Transverse colon (tissue), 4 donors: ENCODE measurements at places on chromosomes 5 and 9. TPM values are rescaled to one million over a fixed set of nuclear protein-coding genes. Genes with fewer than 3 reads are reported as not detected.

Gene APBA1
- total RNA-seq = 11.6 TPM

DNA sequence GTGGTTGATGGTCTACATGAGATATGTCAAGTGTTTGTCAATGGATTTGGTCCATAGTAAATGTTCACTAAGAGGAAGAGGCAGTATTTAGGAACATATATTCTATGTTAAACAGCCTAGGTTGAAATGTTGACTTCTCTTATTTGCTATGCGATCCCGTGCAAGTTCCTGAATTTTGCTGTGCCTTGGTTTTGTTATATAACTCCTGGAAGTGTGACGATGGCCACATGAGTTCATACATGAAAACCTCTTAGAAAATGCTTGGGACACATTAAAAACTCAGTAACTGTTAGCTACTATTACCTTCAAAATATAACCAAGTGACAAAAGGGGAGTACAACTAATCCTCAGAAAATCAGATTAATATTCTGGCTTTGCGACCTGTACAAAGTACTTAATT, 21.9 kb upstream of the FBXW2 start:
- no peaks in the 10 kb centered on the region for H3K4me1 ChIP-seq
- H3K27me3 ChIP-seq = no peaks in the 10 kb centered on the region
- no peak overlapping the region for H3K4me3 ChIP-seq
- H3K27ac ChIP-seq = no peak overlapping the region
- no peak for DNase-seq

Gene PAXX
- total RNA-seq = 71.4 TPM

Gene RNF208
- not detected for total RNA-seq

- DNase-seq = no peak
- H3K4me3 ChIP-seq = no peak overlapping the region
- no peaks in the 10 kb centered on the region for H3K27me3 ChIP-seq
- H3K4me1 ChIP-seq = peaks cover 20% of the 10 kb centered on the region
- H3K36me3 ChIP-seq = no peaks in the 10 kb centered on the region
- no peak overlapping the region for H3K27ac ChIP-seq
These were observed 4.6 kb downstream of the PAM start for GRCh38 chr5:102759700-102760099.

Gene PALM2AKAP2
- total RNA-seq = not detected

- no peak overlapping the region for H3K4me3 ChIP-seq
- no peaks in the 10 kb centered on the region for H3K4me1 ChIP-seq
- H3K36me3 ChIP-seq = no peaks in the 10 kb centered on the region
- no peak overlapping the region for H3K27ac ChIP-seq
- DNase-seq = no peak
These were observed 12.9 kb upstream of the FGF10 start for GRCh38 chr5:44402084-44402483.

DNA sequence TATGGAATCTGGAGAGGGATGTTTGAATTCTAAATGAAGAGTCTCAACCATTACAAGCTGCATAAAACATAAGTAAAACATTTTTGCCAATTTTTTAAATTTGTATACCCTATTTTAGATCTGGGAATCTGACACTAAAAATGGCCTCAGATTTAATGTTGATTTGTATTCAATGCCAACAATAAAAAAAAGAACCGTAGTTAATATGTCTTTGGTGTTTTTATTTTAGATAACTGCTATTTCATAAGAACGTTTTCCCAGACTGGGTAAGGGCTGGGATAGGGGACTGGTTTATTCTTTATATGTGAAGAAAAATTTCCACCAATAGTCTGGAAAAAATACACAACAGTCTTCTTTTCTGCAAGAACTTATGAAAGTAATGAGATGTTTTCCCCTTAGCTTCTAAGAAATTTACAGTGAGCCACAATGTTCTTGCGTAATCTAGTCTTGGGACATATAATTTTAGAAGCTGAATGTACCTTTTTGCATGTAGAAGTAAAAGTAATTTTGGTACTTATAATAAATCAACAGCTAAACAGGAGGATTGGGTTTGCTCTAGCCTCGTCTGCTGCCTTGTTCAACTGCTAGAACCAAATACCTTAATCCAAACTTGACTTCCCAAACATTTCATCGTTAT, 244.6 kb upstream of the EFNA5 start:
- DNase-seq = no peak
- no peaks in the 10 kb centered on the region for H3K27me3 ChIP-seq
- no peak overlapping the region for H3K4me3 ChIP-seq

DNA sequence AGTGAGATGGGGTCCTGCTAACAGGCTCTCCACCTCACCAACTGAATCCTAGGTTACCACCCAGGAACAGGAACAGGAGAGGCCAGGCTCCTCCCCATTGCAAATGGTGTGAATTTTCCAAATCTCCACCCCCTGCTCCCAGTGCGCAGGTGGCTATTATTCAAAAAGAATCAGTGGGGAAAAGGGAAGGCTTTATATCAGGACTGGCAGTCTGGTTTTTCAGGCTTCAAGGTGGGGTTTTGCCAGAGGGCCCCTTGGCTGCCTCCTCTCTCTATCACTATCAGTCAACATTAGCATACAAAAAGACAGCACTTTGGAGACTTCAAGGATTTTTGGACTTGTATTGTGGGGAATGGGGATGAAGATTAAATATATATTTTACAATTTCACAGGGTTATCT, 1817.6 kb upstream of the C9orf72 start:
- no peaks in the 10 kb centered on the region for H3K4me1 ChIP-seq
- no peaks in the 10 kb centered on the region for H3K27me3 ChIP-seq
- H3K36me3 ChIP-seq = no peaks in the 10 kb centered on the region
- no peak overlapping the region for H3K27ac ChIP-seq

DNA sequence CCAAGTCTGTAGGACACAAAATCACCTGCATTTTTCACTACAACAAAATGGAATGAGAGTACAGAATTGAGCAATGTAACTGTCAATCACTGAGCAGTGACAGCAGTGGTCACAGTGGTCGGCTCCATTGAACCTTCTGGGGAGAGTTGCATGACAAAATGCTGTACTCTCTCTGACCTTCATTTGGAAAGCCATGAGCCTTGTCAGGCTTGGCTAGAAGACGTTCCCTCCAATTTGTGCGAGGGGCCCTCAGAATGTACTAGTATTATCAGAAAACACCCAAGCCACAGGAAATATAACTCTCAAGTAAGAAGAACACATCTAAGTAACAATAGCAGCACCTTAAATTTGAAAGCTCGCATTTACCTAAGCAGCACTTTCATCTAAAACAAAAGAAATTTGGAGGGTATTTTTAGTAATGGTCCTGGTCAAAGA, 425.6 kb upstream of the MEF2C start:
- no peak overlapping the region for H3K27ac ChIP-seq
- no peaks in the 10 kb centered on the region for H3K4me1 ChIP-seq
- no peaks in the 10 kb centered on the region for H3K27me3 ChIP-seq
- no peaks in the 10 kb centered on the region for H3K36me3 ChIP-seq

GRCh38 chr9:68455451-68455850, 85.2 kb downstream of the TMEM252 start:
- no peaks in the 10 kb centered on the region for H3K27me3 ChIP-seq
- no peak for DNase-seq
- H3K36me3 ChIP-seq = no peaks in the 10 kb centered on the region
- H3K4me3 ChIP-seq = no peak overlapping the region

Gene RNF180
- 8.0 TPM for total RNA-seq

Gene CTNNAL1
- total RNA-seq = 6.0 TPM

Gene PCDHB5
- total RNA-seq = 1.1 TPM

DNA sequence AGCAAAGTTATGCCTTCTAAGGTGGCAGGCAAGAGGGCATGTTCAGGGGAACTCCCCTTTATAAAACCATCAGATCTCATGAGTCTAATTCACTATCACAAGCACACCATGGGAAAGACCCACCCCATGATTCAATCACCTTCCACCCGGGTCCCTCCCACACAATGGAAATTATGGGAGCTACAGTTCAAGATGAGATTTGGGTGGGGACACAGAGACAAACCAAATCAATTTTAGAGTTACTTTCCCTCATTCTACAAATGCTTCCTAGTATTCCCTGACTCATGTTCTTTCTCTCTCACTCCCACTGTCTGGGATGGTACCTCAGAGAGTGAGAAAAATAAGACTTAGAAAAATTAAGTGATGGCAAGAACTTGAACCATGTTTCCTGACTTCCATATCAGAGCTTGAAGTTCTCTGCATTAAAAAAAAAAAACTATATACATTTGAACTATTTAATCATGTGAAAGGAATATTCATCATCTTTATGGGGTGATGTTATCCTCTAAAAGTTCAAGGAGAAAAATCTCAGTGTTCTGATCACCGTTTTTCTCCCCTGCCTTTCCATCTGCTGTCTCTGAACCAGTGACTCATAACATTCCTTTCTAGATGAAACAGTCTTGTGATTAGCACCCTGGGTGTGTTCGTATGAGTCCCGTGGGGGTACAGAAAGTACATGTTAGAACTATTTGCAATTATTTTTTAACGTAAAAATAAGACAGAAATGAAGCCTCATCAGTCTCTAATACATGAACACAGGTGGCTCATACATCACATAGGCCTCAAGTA, 282.9 kb downstream of the SLF1 start:
- H3K27ac ChIP-seq = no peak overlapping the region
- H3K36me3 ChIP-seq = no peaks in the 10 kb centered on the region
- no peaks in the 10 kb centered on the region for H3K27me3 ChIP-seq
- H3K4me1 ChIP-seq = no peaks in the 10 kb centered on the region
- DNase-seq = no peak

DNA sequence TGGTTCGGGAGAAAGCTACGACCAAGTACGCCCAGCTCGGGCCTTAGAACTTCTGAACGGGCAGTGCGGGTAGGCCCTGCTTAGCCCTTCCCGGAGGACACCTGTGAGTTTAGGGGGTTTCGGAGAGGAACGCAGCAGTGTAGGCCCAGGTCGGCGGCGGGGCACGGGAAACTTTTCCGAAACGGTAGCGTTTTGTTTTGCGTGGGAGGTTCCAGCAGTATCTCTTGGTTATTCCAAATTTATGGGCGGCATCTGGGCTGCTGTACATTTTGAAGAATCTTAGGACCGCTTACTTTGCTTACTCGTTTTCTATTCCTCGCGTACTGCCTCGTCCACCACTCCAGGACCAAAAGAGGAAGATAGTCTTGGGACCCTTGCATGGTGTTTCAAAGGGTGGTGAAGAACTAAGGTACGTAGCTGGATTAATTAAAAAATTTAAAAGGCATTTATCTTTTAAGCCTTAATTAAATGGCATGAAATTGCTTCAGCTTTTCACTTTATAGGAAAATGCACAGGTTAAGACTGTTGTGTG, 492 bp downstream of the TENT2 start:
- H3K4me1 ChIP-seq = peaks cover 30% of the 10 kb centered on the region
- peaks cover 12% of the 10 kb centered on the region for H3K36me3 ChIP-seq
- DNase-seq = no peak
- H3K4me3 ChIP-seq = peak overlapping the region; percentile 64
- peak overlapping the region; percentile 92 for H3K27ac ChIP-seq

Gene TAF11L5
- total RNA-seq = not detected

DNA sequence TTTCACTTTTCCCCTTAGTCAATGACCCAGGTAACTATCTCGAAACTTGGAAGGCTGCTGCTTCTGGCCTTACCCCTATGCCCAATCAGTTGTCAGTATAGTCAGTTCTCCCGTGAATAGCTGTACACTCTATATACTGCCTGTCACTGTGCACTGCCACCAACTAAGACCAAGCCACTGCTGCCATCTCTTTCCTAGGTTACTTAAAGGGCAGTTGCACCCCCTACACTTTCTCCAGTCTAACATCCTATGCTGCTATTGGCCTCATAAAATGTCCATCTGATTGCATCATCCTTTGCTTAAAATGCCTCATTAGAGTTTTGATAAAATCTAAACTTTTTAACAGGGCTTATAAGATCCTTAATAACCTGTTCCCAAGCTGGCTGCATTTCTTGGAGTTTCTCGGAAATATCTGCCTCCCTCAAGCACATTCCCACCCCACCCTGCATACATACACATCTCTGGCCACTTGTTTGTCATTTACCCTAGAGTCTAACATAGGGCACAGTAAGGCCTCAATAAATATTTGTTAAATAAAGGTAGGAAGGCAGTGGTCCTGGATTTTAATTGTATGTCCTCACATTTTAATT, 32.8 kb upstream of the TNFAIP8 start:
- H3K27ac ChIP-seq = peak overlapping the region; percentile 14
- no peak for DNase-seq
- peaks cover 14% of the 10 kb centered on the region for H3K4me1 ChIP-seq
- H3K4me3 ChIP-seq = no peak overlapping the region

GRCh38 chr9:26166537-26166936, 488.3 kb upstream of the TUSC1 start:
- DNase-seq = no peak
- H3K36me3 ChIP-seq = no peaks in the 10 kb centered on the region
- no peak overlapping the region for H3K27ac ChIP-seq

Gene SLC34A3
- not detected for total RNA-seq

GRCh38 chr5:104189031-104189430, 626.4 kb upstream of the NUDT12 start:
- H3K27me3 ChIP-seq = no peaks in the 10 kb centered on the region
- no peak for DNase-seq
- no peak overlapping the region for H3K4me3 ChIP-seq
- no peaks in the 10 kb centered on the region for H3K4me1 ChIP-seq
- H3K27ac ChIP-seq = no peak overlapping the region

Gene PDCD1LG2
- total RNA-seq = not detected

DNA sequence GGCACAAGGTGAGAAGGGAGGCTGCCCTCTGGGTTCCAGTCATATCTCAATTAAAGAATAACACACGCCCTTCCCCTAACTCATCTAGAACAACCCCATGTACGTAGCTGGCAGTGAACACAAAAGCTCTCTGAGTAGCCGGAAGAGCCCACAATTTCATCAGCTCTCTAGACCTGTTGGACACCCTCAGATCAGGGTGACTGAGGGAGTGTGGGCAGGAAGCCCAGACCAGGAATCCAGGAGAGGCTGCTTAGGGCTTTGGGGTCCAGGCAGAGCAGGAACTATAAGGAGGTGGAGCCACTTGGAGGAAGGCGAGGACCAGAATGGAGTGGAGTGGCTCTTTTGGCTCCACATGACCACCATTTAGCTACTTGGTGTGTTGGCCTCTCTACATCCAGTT, 237.4 kb downstream of the NR3C1 start:
- no peaks in the 10 kb centered on the region for H3K36me3 ChIP-seq
- H3K27me3 ChIP-seq = no peaks in the 10 kb centered on the region
- no peak overlapping the region for H3K27ac ChIP-seq

GRCh38 chr9:13388157-13388556, 108.7 kb upstream of the MPDZ start:
- DNase-seq = no peak
- H3K36me3 ChIP-seq = no peaks in the 10 kb centered on the region
- no peak overlapping the region for H3K4me3 ChIP-seq
- H3K27me3 ChIP-seq = no peaks in the 10 kb centered on the region

Gene BARX1
- total RNA-seq = not detected

Gene RGS7BP
- 0.40 TPM for total RNA-seq

Gene PCBD2
- total RNA-seq = 6.4 TPM

- H3K36me3 ChIP-seq = no peaks in the 10 kb centered on the region
- H3K4me1 ChIP-seq = no peaks in the 10 kb centered on the region
These were observed 154.9 kb upstream of the VLDLR start for GRCh38 chr9:2466703-2467102.

GRCh38 chr9:27433631-27434325, 90.3 kb upstream of the IFNK start:
- H3K27ac ChIP-seq = peak overlapping the region; percentile 11
- peaks cover 17% of the 10 kb centered on the region for H3K4me1 ChIP-seq
- DNase-seq = no peak
- H3K36me3 ChIP-seq = no peaks in the 10 kb centered on the region

Gene GLRA1
- total RNA-seq = not detected

Gene PCDH1
- total RNA-seq = 92.5 TPM

- H3K4me1 ChIP-seq = no peaks in the 10 kb centered on the region
- no peaks in the 10 kb centered on the region for H3K36me3 ChIP-seq
- no peak overlapping the region for H3K4me3 ChIP-seq
- H3K27me3 ChIP-seq = no peaks in the 10 kb centered on the region
- no peak overlapping the region for H3K27ac ChIP-seq
These were observed 222.3 kb downstream of the ARL15 start for GRCh38 chr5:54088081-54088480.
